ENCODE measurements at places on chromosomes 1 and 21. TPM values are rescaled to one million over a fixed set of nuclear protein-coding genes. Genes with fewer than 3 reads are reported as not detected.

ZMYND12 gene
- 1.3 TPM for total RNA-seq

RUNX3 gene
- 12.3 TPM for total RNA-seq

ABCG1 gene
- under 0.01 TPM for total RNA-seq

LCE1F gene
- total RNA-seq = not detected

VANGL2 gene
- total RNA-seq = 0.12 TPM

CDA gene
- total RNA-seq = 1.5 TPM

CRYZL1 gene
- total RNA-seq = 19.1 TPM

C1orf115 gene
- total RNA-seq = 0.49 TPM

ATF3 gene
- 9.1 TPM for total RNA-seq

RIPK4 gene
- total RNA-seq = 0.49 TPM

PCNX2 gene
- total RNA-seq = 66.5 TPM
